ENCODE measurements at places on chromosomes 1 and 21. TPM values are rescaled to one million over a fixed set of nuclear protein-coding genes. Genes with fewer than 3 reads are reported as not detected.

The AIRE gene
- not detected for total RNA-seq

The SPATA6 gene
- total RNA-seq, result 2.7 TPM

The RHOC gene
- 54.3 TPM for total RNA-seq

The BOLA1 gene
- total RNA-seq, result 15.7 TPM

The KRTAP10-5 gene
- total RNA-seq, result not detected
